ENCODE measurements at places on chromosomes 5 and 9.
A peak's percentile ranks its signal among the peaks of the same experiment; 100 is the strongest.

DNA sequence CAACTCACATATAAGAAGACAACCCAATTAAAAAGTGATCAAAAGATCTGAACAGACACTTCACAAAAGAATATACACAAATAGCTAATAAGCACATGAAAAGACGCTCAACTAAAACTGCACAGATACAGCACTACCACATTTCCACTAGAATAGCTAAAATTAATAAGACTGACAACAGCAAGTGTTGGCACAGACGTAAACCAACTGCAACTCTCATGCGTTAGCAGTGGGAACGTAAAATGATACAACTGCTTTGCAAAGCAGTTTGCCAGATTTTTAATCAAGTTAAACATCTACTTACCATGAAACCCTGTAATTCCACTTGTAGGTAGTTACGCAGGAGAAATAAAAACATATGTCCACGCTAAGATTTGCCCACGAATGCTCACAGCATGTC is 9.0 kb downstream of the SEMA4D start:
- DNase-seq, result no peak

GRCh38 chr5:1552521-1553255 is 28.9 kb upstream of the LPCAT1 start:
- DNase-seq, result no peak

DNA sequence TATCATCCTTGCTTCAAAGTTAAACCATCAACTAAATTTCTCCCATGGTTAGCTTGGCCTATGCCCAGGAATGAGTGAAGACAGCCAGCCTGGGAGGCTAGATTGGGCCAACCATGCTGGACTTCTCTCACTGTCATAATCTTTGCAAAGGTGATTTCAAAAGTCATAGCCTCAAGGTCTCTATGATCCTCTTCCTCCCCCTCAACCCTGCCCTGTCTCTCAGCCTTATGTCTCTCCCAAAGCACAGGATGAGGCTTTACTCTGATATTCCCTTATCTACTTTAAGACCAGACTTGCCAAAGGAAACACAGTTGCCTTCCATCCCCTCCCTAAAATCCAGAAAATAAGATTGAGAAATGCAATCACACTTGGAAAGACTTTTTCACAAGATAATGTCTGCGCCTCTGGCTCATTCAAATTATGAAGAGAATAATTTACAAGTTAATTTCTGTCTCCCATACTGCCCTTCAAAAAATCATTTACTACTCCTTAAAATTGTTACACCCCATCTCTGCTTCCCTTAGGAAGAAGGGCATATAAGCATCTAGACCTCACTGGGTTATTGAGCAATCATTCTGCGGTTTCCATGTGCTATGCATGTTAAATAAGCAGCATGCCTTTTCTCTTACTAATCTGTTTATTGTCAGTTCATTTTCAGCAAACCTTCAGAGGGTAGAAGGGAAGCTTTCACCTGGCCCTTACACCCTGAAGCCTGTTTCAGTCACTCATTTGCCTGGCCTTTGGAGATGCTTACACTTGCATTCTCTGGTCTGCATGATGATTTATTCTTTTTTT is 113.8 kb upstream of the ANKRD55 start:
- DNase-seq, result peak; percentile 90

DNA sequence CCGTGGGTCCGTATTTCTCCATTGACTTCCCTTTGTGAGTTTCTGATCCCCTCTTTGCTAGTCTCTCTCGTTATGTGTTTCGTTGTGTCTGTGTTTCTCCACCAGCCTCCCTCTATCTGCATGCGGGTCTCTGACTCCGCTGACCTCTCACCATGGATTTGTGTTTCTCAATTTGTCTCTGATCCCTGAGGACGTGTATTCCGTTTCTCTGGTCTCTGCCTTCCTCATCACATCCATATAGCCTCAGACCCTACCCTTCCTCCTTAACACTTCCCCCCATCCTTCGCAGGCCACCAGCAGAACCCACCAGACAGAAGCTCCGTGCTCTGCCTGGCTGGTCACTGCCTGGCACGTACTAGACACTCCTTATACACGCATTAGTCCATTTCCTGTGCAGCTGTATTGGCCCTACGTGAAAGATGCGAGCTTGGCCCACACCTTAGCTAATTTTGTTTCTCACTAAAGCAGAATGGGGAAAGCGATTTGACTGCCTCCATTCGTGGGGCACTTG is 631 bp downstream of the B4GALT7 start:
- DNase-seq, result peak; percentile 31

- DNase-seq, result no peak
These were observed 85.6 kb downstream of the SLC28A3 start for GRCh38 chr9:84254972-84255371.

- no peak for DNase-seq
These were observed 172.2 kb downstream of the HSD17B3 start for GRCh38 chr9:96129747-96130146.

DNA sequence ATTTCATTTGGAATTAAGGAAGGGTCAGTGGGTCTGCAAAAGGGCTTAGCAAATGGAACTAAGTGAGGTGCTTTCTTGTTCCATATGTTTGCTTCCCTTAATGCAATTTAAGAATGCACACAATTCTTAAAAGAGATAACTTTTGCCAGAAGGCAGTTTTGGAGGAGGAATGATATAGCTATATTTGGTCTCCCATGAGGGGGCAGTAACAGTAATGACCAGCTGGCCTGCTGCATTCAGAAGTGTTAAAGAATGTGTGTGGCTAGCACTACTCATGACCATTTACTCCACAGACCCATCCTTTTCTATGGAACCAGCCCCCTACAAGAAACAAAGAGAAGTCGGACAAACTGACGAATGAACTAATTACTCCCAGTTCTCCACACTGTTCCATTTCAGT is 638.9 kb downstream of the RAB3C start:
- DNase-seq, result no peak

DNA sequence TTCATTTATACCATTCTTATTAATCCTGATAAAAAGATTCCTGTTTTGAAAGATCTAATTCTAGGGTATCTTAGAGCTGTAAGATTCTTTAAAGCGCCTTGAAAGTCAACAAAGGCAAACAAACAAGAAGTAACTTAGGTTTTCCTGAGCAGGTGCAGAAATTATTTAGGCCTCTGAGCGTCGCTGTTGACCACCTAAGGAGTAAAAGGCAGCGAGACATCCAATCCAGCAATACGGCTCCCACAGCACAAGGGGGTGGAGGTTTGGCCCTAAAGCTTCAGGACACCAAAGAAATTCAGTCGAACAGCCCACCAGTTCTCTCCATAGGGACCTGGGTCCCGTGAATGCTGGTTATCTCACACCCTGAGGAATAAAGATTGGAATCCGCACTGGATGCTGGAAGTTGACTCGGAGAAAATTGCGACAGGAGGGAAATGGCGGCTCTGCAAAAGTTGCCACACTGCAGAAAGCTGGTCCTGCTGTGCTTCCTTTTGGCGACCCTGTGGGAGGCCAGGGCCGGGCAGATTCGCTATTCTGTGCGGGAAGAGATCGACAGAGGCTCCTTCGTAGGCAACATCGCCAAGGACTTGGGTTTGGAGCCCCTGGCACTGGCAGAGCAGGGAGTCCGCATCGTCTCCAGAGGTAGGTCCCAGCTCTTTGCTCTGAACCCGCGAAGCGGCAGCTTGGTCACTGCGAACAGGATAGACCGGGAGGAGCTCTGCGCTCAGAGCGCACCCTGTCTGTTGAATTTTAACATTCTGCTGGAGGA is at the start of gene PCDHGA2:
TSS of gene PCDHGA2 (plus strand) at position 223 of the 769 bp plus-strand sequence.
- DNase-seq, result peak; percentile 68

- DNase-seq, result no peak
These were observed 35.0 kb upstream of the ANKRD33B start for GRCh38 chr5:10528827-10529226.

GRCh38 chr9:33260372-33260771 is 4.1 kb downstream of the BAG1 start:
- DNase-seq, result no peak

DNA sequence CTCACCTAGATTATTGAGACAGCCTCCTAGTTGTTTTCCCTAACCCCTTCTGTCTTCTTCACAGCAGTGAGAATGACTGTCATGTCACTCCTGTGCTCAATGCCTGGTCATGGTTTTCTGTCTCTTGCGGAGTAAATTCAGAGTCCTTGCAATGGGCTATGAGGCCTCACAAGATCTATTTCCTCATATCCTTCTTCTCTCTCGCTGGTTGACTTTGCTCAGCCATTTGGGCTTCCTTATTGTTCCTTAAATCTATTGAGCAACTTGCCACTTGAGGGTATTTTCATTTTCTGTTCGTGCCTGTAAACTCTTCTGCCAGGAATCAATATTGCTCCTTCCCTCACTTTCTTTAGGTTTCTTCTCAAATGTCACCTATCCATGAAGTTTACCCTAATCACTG is 9.0 kb downstream of the PPP3R2 start:
- DNase-seq, result no peak

GRCh38 chr5:154567155-154567554 is 89.1 kb upstream of the HAND1 start:
- no peak for DNase-seq

DNA sequence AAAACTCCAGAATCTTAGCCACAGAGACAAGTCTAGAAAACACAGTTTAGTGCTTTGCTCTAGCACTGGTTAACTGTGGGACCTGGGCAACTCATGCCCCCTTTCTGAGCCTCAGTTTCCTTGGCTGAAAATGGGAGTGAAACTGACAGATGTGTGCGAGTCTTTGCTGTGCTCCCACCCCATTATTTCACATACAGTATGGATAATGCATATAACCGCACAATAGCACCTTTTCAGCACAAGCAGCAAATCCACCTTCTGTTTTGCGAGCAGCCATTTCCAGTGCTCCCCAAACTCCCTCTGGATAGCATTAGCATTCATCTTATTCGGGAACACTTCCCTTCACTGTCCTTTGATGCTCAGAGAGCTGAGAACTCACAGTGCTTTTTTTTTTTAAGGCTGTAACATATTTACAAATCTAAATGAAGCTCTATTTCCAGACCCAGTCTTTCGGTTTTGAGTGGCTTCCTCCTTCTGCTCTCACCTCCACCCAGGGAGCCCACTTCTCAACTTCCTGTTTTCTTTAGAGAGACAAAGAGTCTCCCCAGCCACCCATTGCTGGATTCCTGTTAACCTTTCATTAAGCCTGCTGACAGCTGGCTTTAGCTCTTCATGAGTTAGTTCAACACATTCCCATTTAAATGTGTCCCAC is 49.2 kb downstream of the TIMD4 start:
- no peak for DNase-seq

- DNase-seq, result no peak
These were observed 51.6 kb downstream of the KCNT1 start for GRCh38 chr9:135753391-135754105.

- no peak for DNase-seq
These were observed 30.1 kb downstream of the IPPK start for GRCh38 chr9:92639791-92640271.

- DNase-seq, result no peak
These were observed 51.3 kb downstream of the TMEM167A start for GRCh38 chr5:83025690-83026478.

DNA sequence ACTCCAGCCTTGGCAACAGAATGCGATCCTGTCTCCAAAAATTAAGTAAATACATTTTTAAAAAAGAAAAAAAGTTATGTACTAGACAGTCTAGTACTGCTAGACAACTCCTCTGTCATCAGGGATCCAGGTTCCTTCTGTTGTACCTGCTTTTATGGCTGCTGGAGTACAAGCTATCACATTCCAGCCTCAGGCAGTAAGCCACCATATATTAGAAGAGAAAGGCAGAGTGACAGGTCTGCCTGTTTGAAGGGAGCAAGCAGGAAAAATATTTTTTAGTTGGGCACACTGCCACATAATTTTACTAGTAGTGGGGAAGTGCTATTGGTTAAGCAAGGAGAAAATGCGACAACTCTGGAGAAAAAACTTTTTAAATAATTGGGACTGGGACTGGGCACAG is 10.9 kb downstream of the RPS6 start:
- no peak for DNase-seq

DNA sequence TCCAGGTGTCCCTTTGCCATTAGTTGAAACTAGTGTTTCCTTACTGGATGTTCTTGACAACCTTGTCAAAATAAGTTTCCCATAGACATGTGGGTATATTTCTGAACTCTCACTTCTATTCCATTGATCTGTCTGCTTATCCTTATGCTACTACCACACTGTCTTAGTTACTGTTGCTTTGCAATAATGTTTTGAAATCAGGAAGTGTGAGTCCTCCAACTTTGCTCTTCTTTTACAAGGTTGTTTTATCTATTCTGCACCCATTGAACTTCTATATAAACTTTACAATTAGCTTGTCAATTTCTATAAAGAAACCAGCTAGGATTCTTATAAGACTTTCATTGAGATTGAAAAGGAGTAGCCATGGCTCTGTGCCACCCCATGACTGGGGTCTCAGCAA is 24.3 kb downstream of the CD14 start:
- no peak for DNase-seq

DNA sequence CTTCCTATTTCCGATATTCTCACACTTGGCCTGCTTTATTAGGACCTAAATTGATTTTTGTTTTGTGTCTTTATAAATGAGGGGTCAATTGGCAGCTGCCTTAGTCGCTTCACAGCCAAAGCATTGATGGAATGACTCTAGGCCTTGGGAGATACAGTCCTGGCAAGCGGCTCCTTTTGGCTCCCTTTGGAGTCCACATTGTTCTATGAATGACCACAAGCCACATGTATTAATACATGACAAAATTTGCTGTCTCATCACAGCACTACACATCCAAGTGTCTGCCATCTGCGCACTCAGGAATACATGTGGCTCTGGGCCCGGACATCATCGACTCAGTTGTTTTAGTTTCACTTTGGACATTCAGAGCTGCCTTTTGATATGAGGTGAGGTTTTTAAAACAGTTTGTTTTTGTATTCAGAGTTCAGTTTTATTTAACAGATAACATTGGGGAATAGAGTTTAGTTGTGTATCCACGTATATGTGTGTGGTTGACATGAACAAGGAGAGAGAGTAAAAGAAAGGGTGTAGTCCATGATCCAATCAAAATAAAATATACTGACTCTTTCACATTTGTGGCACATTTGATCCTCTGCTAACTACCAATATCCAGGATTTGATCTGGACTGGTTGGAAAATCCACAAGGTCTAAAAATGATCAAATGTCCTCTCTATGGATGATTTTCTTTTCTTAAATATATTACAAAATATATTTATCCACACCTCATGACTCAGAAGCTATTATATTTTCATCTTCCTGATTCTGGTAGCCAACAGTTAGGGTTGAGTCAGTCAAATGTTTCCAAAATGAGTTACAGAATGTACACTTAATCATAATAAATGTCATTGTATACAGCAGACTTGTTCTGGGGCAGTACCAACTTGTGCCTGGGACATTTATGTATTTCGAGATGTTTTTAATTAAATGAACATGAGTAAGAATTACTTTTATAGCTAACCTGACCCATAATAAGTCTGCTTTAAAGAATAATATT is 114.0 kb upstream of the MTAP start:
- DNase-seq, result peak; percentile 98

Data from fibroblast of mammary gland (primary cell).